AG08396 (cell line): ENCODE measurements at places on chromosomes 16 and 17.

DNA sequence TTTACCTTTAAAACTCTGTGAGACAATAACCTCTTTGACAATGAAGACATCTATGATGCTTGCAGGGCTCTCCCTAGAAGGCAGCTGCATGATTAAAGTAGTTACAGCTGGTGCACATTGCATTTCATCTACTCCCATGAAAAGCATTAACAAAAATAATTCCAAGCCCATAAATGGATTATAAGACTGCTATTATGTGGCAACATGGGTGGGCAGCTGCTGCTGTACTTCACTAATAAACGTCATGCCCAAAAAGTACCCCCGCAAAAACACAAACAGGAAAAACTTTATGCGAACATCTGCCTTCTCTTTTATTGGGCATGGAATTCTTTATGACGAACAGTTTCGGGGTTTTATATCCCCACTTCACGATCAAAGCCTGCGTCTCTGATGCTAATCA, 224.9 kb downstream of the CA10 start:
- no peak for DNase-seq

- no peak for DNase-seq
Measured at GRCh38 chr16:35431829-35432663, 1972.6 kb downstream of the TP53TG3F start.

- DNase-seq: no peak
Measured at GRCh38 chr17:40342504-40343218, 21.9 kb downstream of the GJD3 start.

DNA sequence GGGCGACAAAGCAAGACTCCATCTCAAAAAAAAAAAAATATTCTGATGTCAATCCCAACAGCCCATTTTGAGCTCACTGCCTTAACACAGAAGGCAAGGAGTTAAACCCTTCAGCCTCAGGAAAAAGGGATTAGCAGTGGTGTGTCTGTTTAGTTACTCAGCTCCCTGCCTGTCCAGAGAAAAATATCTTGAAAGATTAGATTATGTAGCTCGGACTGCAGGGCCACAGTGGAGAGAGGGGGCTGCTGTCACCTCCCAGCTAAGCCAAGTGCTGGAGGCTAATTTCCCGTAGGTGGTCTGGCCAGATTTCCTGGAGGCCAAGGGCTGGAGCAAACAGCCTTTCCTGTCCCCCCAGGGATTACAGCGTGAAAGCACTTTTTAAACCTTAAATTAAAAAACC, 50.3 kb downstream of the C16orf95 start:
- no peak for DNase-seq

DNA sequence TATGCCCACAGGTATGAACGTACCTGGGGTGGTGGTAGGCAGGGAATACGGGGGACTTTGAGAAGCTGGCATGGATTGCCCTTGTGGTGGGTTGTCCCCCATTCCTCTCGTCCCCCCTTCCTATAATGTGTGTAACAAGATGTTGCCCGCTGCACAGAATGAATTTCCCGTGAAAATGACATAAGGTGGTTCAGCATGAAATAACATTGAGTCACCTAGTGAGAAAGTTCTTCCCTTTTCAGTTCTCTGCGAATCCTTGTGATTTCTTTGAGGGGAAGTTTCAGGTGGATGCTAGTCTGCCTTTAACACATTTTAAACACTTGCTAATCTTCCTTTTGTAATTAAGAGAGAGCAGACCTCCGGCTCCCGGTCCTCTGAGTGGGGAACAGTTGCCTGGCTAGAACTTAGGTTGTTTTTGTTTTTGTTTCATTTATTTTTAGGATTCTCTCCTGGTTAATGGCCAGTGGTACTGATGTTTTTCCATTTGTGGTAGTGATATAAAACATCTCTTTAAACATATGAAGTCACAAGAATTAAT, 58.9 kb downstream of the RAP1GAP2 start:
- no peak for DNase-seq

- DNase-seq: no peak
Measured at GRCh38 chr17:32658470-32659418, 172.0 kb downstream of the CDK5R1 start.

DNA sequence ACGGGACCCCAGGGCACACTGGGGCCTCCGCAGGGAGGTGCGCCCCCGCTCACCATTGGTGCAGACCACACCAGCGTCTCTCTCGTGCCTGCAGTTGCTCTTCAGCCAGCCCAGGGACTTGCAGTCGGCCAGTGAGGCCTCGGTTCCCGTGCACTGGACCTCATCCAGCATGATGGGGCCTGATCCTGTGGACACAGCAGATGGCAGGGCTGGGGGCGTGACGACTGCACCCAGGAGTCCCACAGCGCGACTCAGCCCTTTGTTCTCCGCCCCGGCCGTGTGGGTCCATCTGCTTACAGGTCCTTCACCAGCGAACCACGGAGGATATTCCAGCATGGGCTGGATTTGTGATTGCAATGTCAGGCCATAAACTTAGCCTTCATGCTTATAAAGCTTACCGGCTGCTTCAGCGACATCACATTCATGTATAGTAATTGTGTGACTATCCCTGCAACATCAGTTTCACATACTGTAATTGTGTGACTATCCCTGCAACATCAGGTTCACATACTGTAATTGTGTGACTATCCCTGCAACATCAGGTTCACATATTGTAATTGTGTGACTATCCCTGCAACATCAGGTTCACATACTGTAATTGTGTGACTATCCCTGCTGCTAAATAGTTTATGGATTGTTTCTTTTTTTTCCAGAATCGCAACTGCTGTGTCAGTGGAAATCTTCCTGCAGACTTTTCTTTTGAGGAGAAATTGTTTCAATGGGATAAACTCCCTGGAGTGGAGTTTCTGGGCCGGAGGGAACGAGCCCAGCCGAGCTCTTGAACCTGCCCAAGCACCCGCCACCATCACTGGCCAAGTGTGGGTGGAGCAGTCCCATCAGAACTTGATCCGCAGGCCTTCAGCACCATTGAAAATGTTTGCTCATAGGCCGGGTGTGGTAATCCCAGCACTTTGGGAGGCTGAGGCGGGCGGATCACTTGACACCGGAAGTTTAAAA, 4.8 kb downstream of the LGALS3BP start:
- DNase-seq: peak; percentile 79

GRCh38 chr17:77769215-77769614, 189.3 kb upstream of the TNRC6C start:
- DNase-seq: no peak

GRCh38 chr17:65259696-65260485, 122.7 kb downstream of the RGS9 start:
- DNase-seq: no peak
